H7 (cell line): ENCODE measurements at places on chromosomes 1 and 21.
A peak's percentile ranks its signal among the peaks of the same experiment; 100 is the strongest.

- DNase-seq: no peak
These were observed 89.7 kb upstream of the RGS1 start for GRCh38 chr1:192485692-192486436.

DNA sequence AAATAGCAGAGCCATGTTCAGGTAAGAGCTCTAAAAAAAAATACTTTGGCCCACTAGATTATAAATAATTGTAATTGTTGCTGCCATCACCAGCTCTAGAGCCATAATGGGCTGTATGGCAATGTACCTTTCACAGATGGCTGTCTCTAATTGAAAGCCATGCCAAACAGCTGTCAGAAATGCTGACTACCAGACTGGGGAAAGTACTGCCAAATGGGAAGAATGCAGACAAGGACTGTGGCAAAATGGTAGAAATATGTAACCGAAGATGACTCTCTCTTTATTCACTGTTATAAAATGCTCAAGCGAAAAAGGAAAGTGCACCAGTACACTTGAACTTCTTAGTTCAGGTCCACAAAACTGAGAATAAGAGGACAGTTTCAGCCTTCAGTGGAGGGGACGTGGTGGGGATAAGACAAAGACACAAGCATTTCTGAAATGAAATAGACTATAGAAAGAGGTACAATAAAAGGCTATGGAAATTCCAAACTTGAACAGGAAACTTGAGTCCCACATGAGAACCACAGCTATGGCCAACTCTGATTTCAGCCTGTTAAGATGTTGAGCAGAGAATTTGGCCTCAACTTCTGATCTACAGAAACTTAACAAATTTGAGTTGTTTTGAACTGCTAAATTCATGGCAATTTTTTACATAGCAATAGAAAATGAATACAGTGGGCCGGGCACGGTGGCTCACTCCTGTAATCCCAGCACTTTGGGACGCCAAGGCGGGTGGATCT, 46.5 kb upstream of the LPGAT1 start:
- no peak for DNase-seq

DNA sequence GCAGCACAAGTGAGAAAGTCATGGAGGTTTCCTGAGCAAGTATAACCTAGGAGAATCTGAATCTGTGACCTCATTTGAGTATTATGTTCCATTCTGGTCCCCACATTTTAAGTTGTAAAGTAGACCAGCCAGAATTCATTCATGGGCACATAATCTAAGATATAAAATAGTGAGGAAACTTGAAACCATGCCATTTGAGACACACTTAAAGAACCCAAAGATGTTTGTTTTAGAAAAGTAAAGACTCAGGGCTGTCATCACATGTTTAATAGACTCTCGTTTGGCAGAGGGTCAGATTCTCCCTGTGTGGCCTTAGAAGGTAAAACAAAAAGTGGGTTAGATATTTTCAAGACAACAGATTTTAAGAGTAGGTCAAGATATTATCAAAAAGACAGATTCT, 6.4 kb downstream of the SZT2 start:
- no peak for DNase-seq

DNA sequence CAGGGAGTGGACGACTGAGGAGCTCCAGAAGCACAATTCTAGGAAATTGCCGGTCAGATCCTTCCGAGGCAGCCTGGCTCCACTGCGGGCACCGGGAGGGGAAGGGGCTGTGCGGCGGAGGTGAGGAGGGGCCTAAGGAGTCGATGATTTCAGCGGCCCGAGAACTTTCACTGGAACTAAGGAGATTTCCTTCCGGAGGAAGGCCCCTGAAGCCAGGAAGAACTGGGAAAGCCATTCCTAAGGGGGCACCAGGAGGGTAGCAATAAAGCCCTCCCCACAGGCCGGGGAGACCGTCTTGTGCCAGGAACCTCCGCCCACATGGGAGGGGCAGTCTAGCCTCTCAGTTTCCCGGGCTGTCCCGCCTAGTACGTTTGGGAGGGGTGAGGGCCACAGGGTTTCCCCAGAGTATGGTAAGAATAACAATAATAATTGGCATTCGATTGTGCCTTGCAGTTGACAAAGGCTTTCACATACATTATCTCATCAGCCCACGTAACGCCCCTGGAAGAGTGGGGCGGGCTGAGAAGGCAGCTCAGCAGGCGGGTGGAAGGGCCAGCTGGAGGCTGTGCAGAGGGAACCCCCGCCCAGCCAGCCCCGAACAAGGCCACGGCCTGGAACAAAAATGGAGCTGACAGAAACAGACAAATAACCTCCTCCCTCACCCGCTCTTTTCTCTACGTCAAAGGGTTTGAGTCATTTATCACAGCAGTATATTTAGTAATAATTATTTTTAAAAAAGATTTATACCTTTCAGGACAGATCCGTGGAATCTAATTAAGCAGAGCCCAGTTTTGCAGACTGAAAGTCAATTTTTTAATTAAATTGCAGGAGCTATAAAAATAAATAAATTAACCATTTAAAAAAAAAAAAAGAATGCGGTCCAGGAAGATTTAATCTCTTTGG, 19.8 kb downstream of the NPR1 start:
- DNase-seq: peak; percentile 80

DNA sequence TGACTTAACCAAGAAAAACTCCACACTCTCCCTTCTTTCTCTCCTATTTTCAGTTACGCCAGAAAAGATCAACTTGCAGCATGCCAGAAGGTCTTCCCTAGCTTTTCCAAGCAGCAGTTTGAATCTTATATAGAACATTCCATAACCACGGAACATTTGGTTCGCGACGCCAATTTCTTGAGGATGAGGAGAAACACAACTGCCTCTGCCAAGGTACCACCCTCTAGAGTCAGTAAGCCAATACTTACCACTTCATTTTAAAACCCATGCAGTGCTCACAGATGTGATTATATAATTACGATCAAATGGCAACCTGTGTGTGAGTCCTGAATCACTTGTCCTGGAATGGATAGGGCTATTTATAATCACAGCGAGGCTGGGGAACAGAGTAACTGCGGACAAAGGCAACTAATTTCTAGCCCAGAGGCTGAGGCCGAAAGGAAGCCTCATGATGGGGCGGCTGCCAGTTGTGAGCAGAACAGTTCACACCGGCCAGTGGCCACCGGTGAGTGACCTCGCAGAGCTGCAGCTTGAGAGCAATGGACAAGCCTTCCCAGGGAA, 43.2 kb upstream of the BACE2 start:
- no peak for DNase-seq

GRCh38 chr21:14076143-14076806, 134.5 kb downstream of the LIPI start:
- no peak for DNase-seq

DNA sequence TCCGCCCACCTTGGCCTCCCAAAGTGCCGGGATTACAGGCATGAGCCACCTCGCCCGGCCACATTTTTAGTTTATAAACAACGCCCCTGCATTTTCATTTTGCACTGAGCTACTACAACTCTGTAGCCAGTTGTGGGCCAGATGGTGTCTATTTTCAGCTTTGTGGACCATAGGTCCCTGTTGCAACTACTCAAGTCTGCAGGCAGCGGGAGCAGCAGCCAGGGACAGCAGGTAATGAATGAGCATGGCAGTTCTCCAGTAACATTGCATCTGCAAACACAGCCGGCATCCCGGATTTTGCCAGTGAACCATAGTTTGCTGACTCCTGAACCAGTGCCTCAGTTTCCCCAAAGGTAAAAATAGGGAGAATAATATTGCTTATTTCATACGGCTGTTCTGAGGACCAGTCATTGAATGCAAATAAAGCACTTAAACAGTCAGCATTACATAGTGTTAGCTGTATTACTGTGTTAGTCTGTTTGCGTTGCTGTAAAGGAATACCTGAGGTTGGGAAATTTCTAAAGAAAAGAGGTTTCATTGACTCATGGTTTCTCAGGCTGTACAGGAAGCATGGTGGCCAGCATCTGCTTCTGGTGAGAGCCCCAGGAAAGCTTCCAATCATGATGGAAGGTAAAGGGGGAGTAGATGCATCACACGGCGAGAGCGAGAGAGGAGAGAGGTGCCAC, 65.5 kb upstream of the SLC45A1 start:
- no peak for DNase-seq

GRCh38 chr1:29753771-29754572, 517.6 kb downstream of the PTPRU start:
- DNase-seq: peak; percentile 9

- DNase-seq: no peak
These were observed 8.9 kb upstream of the CD46 start for GRCh38 chr1:207742850-207743555.

- no peak for DNase-seq
These were observed 22.1 kb upstream of the FAM20B start for GRCh38 chr1:179003512-179004066.

GRCh38 chr1:183279835-183280234, 93.8 kb downstream of the LAMC2 start:
- DNase-seq: no peak

- DNase-seq: peak; percentile 6
These were observed 38.8 kb downstream of the WDR4 start for GRCh38 chr21:42840411-42841155.

- DNase-seq: peak; percentile 91
These were observed 271.0 kb downstream of the TRABD2B start for GRCh38 chr1:47725992-47726855.

DNA sequence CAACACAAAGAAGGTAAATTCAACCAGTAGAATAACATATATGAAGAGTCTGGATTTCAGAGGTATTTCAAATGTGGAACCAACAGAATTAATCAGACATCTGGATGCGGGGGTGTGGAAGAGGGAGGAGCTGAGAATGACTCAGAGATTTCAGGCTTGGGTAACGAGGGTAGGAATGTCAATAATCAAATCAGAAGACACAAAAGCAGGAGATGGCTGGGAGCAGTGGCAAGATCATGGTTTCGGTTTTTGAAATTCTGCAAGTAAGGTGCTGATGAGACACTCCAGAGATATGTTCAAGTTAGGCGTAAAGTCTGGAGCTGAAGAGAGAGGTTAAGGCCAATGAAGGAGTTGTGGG, 64.0 kb downstream of the PLPPR5 start:
- DNase-seq: no peak

GRCh38 chr1:94783342-94784189, 36.6 kb upstream of the SLC44A3 start:
- no peak for DNase-seq
